ENCODE measurements at places on chromosomes 5 and 9.

GRCh38 chr5:90170261-90170660 is 239.3 kb downstream of the CETN3 start:
- no peak for DNase-seq

- DNase-seq, result no peak
Observed at GRCh38 chr9:34777666-34778065, 67.7 kb upstream of the CCL21 start.

GRCh38 chr9:113621309-113621791 is 157.8 kb downstream of the RGS3 start:
- no peak for DNase-seq

- DNase-seq, result no peak
Observed at GRCh38 chr9:87714819-87715218, 11.1 kb upstream of the CTSL start.

GRCh38 chr5:75265731-75266130 is 29.1 kb upstream of the ANKRD31 start:
- no peak for DNase-seq

DNA sequence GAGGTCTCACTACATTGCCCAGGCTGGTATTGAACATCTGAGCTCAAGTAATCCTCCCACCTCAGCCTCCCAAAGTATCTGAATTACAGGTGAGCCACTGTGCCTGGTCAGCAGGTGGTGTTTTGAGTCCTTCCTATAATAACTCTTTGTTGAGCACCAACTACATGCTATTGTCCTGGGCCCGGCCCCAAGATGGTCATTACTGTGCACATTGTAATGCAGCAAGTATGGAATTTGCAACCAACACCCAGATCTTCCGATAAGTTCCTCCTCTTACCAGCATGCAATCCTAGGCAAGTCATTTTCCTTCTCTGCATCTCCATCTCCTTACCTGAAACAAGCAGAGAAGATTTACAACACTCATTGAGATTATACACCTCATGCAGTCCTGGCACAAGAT is 510.3 kb upstream of the KLF4 start:
- no peak for DNase-seq

GRCh38 chr9:133606708-133607025 is 2.5 kb downstream of the FAM163B start:
- DNase-seq, result no peak

GRCh38 chr5:9930156-9930555 is 300.0 kb upstream of the TAS2R1 start:
- DNase-seq, result no peak

DNA sequence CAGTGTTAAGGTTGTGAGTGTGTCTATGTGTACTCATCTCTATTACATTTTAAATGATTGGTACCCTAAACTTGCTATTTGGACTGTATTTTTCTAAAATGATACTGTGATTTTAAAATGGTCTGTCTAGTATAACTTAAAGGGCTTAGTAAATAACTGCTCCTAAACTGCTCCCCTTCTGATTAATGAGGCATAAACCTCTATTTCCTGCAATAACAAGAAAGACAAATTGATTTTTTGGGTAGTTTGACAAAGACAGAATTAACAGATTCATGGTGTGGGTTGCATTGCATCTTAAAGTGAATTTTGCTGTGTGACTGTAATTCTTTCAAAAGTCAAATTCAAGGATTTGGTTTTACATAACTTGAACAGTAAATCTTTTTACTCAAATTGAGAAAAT is 8.1 kb upstream of the LRRTM2 start:
- DNase-seq, result no peak

GRCh38 chr9:875119-875962 is 33.8 kb downstream of the DMRT1 start:
- no peak for DNase-seq

DNA sequence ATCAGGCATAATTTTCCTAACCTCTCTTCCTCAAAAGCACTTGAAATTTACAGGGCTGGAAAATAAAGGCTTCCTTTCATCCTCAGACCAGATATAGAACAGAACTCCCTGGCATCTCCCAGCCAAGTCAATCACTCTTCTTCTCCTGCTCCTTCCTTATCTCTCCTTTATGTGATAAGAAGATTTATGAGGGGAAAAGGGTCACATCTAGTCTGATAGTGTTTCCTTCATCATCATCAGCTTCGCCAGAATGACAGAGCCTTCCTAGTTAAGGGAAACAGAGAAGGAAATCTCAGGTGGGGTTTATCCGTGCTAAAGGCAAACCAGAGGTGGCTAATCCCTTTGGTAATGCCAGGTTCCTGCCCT is 36.2 kb downstream of the LIX1 start:
- no peak for DNase-seq

- DNase-seq, result no peak
Observed at GRCh38 chr5:153084511-153084910, 406.0 kb upstream of the GRIA1 start.

DNA sequence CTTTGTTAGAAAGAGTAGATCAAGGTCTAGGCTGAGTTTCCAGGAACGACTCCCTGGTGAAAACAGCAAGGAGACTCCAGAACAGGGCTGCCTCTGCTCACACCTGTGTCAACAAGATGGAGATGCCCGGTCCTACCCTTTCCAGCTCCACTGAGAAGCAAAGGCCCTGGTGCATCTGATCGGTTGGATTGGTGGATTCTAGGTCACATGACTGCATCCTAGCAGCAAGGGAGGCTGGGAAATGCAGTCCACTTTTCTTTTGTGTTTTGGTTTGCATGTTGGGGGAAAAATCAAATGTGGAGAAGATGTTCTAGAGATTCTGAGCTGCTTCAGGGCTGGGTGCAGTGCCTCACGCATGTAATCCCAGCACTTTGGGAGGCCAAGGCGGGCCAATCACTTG is 82.0 kb upstream of the TRIO start:
- DNase-seq, result no peak

GRCh38 chr5:83255268-83255667 is 177.9 kb downstream of the XRCC4 start:
- no peak for DNase-seq

DNA sequence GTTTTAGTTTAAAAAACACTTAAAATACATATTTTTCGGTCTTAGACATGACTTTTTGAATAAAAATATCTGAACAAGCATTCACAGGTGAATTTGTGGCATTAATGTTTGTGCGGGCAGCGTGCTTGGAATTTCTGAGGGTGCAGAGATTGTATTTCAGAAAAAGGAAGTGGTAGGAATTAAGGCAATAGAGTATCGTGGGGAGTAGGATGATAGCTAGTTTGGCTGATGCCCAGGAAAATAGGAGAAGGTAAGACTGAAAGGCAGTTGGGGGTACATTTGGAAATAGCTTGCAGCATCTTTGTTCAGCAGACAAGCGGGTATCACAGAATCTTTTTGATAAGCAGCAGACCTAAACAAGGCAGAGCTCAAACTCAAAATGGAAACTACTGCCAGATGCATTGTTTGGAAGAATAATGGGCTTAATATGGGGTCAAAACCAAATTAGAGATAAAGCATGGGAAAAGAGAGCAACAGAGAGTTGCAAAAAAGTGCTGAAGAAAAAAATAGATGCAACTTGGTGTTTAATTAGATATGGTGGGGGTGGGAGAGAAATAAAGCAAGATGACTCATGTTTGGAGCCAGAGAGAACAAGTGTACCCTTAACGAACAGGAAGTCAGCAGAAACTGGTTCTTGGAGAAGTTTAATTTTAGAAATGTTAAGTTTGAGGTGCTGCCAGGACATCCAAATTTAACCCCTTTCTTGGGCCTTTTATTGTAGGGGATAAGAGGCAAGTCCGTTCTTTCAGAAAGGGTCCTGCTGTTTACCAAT is 85.7 kb upstream of the ARRDC3 start:
- DNase-seq, result no peak

DNA sequence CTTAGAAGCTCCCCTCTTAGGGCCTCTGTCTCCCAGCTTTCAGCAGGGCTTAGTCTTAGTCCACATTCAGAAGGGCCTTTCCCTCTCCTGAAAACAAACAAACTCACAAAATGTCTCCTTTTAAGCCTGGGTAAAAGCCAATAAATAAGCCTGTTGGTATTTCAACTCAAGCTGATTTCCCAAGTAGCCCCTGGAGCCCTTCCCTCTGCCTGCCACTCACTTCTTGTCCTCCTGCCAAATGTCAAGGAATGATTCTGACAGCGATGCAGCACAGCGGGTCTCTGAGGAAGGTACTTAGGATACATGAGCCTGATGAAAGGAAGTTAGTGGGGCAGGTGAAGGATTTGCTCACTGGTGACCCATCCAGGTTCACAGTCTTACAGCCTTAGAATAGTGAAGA is 210.5 kb downstream of the PJA2 start:
- DNase-seq, result no peak

GRCh38 chr9:95772320-95773052 is 103.0 kb upstream of the ERCC6L2 start:
- DNase-seq, result no peak

GRCh38 chr9:18601026-18601425 is 127.1 kb downstream of the ADAMTSL1 start:
- no peak for DNase-seq

DNA sequence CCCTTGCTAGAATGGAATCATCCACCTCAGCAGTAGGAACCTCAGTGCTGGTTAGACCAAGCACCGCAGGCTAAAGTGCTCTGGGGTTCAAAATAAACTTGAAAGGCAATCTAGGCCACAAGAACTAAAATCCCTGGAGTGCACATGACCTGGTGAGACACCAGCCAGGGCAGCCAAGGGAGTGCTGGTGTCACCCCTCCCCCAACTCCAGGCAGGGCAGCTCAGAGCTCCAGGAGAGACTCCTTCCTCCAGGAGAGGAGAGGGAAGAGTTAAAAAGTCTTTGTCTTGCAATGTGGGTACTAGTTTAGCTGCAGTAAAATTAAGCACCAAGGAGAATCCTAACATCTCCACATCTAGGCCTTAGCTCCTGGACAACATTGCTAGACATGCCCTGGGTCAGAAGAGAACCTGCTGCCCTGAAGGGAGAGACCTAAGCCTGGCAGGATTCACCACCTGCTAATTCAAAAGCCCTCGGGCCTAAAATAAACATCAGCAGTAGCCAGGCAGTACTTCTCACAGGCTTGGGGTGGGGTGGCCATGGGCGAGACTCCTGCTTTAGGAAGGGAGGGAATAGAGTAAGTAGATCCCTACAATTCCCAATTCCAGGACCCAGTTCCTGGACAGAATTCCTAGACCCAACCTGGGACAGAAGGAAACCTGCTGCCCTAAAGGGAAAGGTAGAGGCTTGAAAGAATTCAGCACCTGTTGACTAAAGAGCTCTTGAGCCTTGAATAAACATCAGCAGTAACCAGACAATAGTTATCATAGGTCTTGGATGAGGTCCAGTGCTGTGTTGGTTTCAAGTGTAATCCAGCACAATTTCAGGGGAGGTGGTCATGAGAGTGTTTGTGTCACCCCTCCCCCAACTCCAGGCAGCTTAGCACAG is 25.8 kb downstream of the UGT3A2 start:
- no peak for DNase-seq

DNA sequence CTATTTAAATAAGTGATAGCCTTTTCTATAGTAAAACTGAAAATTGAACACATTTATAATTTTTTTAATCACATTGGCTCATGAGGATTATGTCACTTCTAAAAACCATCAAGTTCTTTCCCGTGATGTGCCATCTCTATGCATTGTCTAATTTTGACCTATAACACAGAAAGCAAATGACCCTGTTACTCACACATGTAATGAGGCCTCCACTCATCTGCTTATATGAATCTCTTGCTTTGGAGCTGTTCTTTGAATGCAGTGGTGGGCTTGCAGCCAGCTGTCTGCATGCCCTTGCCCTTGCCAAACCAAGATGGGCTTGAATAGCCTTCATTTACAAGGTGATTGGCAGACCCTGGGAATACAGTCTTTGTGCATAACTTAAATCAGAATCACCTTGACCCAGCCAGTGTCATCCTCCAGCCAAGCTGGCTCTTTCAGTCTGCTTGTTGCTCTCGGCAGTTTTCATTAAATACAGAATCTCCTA is 163.2 kb downstream of the TRIO start:
- no peak for DNase-seq

DNA sequence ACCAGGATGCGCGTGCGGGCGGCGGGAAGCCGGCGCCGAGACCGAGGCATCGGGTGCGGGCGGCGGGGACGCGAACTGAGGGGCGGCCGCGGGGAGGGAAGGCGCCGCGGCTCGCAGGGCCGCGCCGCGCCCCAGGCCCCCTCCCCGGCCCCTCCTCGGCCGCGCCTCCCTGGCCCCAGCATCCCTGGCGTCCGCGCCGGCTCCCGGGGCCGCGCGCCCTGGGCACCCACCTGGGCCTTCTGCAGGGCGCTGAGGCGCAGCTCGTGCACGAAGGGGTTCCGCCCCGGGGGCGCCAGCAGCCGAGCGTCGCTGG is 324 bp downstream of the LPCAT1 start:
- DNase-seq, result no peak

GRCh38 chr5:8446179-8446578 is 577.2 kb downstream of the MTRR start:
- DNase-seq, result no peak

- DNase-seq, result no peak
Observed at GRCh38 chr9:14303100-14303499, 10.8 kb downstream of the NFIB start.

DNA sequence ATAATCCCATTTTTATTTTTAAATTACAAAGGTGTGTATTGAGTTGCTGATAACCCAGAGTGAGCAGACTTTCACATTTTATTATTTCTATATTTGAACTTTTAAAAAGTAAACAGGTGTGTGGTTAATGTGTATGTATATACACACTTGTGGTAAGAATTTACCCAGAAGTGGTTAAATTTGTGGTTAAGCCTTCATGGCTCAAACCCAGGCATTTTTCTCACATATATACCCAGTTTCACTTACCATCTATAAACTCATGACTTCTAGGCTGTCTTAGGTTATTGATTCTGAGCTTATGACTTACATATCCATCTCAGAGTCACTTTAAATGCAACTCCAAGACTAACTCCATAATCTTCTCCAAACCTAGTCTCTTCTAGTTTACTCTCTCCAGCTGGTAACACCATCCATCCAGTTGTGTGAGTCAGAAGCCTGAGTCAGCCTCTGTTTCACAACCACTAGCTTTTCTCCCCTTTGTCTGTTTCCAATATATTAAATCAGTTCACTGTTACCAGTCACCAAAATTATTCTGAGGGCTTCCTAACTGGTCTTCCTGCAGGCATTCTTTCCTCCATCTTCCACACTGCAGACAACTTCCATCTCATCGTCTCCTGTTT is 20.2 kb downstream of the ZBED3 start:
- DNase-seq, result no peak

- peak; percentile 48 for DNase-seq
Observed at GRCh38 chr5:42889311-42889933, 77.7 kb upstream of the SELENOP start.

DNA sequence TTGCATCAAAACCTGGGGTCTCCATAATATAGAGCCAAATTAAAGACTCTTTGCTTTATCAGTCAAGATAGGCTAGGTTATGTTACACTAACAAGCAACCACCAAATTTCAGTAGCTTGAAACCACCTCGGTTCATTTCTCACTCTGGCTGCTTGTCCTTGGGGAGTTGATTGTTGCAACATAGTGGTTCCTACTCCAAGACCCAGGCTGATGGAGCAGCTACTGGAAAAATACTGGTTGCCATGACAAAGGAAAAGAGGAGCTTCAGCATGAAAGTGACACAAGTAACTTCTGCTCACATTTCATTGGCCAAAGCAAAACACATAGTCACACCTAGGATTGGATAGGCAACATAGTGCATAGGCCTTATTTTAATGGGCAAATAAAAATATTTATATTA is 18.5 kb upstream of the RCL1 start:
- no peak for DNase-seq
